CD4-positive, alpha-beta T cell treated with Interleukin-17A for 1 hour (primary cell): ENCODE measurements at places on chromosomes 7 and 10.

DNA sequence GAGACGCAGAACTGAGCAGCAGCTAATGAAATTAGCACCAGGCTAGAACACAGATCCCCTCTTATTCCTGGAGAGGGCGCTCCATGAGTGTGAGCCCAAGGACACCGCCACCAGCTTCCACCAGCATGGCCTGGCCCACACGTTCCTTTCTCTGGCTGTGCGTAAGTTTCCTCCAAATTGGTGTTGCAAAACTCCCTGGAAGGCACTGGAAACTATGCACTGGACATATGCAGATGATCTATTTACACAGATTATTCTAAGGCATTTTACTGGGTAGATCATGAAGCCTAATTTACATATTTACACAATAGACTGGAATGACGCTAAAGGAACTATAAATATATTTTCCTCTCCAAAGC is 455.6 kb upstream of the FOXK1 start:
- DNase-seq, result no peak

GRCh38 chr7:157519798-157520244 is 183.0 kb downstream of the DNAJB6 start:
- no peak for DNase-seq

DNA sequence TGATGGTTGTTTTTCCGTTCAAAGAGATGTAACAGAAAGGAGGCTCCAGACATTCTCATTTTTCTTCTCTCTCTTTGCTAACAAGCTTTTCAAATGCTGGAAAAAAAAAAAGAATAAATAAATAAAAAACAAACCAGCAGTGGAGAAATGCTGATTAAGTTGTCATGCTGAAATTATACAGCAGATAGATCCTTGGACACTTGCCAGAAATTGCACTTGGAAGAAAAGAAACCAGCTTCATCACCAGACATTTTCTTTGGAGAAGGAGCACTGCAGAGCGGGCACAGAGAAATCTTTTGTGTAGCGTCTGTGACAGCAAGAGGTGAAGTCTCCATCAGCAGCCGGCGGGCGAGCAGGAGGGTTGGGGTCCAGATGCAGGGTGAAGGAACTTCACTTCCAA is 55.8 kb downstream of the CLRN3 start:
- DNase-seq, result no peak

GRCh38 chr7:93040355-93040754 is 77.4 kb downstream of the SAMD9 start:
- DNase-seq, result no peak

- no peak for DNase-seq
Observed at GRCh38 chr7:131826960-131827359, 270.5 kb upstream of the PODXL start.

- no peak for DNase-seq
Observed at GRCh38 chr10:26031300-26031699, 97.3 kb downstream of the MYO3A start.

GRCh38 chr7:152085131-152085530 is 59.7 kb downstream of the GALNT11 start:
- DNase-seq, result no peak

GRCh38 chr10:80201608-80202141 is 3.7 kb downstream of the ANXA11 start:
- no peak for DNase-seq

GRCh38 chr10:85532773-85533172 is 833.8 kb downstream of the GRID1 start:
- DNase-seq, result no peak

- no peak for DNase-seq
Observed at GRCh38 chr10:83346266-83346910, 792.9 kb upstream of the GHITM start.

DNA sequence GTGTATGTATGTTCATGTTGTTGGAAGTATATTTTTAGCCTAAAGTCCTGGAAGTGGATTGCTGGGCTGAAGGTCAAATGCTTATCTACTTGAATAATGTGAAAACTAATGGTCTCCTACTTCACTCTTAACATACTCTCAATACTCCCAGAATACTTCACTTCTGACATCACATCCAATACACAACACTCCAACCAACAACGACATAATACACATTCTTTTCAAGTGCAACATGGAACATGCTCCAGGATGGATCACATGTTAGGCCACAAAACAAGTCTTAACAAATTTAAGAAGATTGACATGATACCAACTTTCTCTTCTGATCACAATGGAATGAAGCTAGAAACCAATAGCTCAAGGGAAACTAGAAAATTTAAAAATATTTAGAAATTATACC is 126.9 kb upstream of the ADCY1 start:
- DNase-seq, result no peak

DNA sequence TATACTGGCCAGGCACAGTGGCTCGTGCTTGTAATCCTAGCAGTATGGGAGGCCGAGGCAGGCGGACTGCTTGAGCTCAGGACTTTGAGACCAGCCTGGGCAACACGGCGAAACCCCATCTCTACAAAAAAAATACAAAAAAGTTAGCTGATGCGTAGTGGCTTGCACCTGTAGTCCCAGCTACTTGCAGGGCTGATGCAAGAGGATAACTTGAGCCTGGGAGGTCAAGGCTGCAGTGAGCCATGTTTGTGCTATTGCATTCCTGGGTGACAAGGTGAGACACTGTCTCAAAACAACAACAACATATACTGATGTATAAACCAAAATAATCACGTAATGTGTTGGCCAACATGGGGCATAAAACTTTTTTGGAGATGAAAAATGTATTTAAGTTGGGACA is 6.4 kb upstream of the NPM3 start:
- no peak for DNase-seq

DNA sequence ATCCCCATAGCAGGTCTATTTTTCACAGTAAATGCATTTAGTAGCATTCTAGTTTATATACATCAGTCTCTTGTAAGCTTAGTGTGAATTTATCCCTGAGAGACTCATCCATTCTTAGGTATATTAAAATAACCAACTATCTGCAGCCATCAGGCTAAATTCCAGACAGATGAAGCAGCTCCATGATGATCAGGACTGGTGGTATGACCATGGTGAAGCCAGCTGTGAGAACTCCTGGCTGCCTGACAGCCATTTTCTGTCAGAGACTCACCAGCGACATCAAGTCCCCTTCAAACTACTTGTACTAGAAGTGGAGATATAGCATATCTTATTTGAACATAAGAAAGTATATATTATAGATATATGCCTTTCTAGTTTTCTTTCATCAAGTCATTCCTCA is 70.3 kb upstream of the GSDME start:
- no peak for DNase-seq

DNA sequence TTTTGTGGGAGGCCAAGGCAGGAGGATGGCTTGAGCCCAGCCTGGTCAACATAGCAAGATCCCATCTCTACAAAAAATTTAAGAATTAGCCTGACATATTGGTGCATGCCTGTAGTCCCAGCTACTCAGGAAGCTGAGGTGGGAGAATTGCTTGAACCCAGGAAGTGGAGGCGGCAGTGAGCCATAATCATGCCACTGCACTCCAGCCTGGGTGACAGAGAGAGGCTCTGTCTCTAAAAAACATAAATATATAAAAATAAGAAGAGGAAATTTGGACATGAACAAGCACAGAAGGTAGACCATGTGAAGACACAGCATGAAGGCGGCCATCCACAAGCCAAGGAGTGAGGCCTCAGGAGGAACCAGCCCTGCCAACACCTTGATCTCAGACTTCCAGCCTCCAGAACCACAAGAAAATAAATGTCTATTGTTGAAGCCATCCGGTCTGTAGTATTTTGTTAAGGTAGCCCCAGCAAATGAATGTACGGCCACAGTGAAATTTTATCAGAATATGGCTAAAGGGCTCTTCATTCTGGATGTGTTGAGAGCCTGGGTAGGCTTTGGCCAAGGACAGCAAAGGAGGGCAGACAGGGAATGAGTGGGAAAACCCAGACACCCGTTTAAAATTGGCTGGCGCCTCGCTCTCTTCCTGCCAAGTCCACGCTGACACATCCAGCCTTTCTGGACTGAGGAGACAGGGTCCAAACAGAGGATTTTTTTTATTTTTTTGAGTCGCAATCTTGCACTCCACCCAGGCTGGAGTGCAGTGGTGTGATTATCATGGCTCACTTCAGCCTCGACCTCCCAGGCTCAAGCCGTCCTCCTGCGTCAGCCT is 12.9 kb upstream of the GRID2IP start:
- no peak for DNase-seq

GRCh38 chr10:94983555-94983954 is 45.1 kb downstream of the CYP2C9 start:
- DNase-seq, result no peak

- DNase-seq, result peak; percentile 62
Observed at GRCh38 chr10:11236234-11236633, 218.6 kb downstream of the CELF2 start.

DNA sequence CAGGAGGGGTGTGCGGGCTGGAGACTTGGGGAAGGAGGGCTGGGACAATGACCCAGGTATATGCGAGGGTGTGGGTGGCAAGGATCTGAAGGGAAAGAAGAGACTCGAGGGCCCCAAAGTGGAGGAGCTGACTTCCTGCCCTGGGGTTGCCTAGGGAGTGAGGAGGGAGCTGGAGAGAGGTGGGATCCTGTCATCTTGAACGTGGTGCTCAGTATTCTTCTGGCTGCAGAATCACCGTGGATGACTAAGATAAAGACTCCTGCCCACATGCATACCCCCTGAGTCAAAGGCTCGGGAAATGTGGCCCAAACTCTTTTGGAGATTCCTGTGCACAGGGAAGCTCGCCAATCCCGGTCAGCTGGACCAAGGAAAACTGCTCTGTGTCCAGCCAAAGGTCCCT is 31.2 kb downstream of the COL17A1 start:
- DNase-seq, result no peak

- DNase-seq, result no peak
Observed at GRCh38 chr10:121500701-121501332, 97.4 kb downstream of the FGFR2 start.

- DNase-seq, result no peak
Observed at GRCh38 chr7:158702944-158703343, 1.7 kb downstream of the NCAPG2 start.

DNA sequence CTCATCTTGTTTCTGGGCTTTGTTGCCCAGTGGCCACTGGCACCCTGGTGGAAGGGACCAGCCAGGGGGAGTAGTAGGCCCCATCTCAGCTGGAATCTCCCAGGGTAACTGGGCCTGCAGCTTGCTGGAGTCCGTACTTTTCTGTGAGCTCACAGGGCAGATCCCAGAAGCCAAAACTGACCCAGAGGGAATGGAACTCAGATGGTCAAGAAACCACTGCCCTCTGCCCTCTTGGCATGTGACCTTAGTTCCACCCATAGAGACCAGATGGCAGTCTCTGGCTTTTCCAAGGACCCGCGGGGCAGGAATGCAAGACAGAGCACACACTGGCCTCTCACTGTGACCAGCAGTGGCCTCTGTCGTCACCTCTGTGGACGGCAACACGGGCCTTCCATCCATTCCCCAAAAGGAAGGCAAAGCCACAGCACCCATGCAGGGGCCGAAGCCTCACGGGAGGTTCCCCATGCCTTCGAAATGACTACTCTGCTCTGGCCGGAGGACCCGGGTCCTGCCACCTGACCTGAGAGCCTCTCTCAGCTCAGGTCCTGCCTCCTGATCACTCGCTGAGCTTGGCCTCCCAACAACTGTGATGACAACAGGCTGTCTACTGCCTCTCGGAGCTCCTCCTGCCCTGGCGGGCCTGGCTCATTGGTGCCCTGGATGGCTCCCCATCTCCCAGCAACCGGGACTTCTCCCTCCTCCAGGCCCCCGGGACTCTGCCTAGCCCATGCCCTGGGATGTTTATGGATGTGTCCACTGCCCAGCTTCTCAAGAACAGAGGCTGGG is 29.9 kb downstream of the MYL10 start:
- no peak for DNase-seq

- no peak for DNase-seq
Observed at GRCh38 chr7:87411186-87411585, 64.3 kb downstream of the ABCB4 start.

DNA sequence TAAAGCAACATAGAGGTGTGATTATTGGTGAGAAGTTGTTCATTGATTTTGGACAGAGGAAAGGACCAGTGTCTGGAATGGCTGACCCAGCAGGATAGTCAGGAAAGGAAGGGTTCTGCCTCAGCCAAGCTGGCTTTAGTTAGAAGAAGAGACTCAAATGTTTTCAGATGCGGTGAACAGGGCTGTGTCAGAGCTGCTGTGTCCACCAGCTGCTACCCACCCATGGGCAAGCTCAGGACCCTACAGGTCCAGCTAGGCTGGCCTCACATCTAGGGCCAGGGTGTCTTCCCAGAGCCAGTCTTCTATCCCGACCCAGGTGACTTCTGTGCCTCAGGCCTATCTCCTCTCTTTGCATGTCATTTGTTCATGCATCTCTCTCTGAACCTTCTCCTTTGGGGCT is 37.3 kb upstream of the CXCL12 start:
- DNase-seq, result no peak

DNA sequence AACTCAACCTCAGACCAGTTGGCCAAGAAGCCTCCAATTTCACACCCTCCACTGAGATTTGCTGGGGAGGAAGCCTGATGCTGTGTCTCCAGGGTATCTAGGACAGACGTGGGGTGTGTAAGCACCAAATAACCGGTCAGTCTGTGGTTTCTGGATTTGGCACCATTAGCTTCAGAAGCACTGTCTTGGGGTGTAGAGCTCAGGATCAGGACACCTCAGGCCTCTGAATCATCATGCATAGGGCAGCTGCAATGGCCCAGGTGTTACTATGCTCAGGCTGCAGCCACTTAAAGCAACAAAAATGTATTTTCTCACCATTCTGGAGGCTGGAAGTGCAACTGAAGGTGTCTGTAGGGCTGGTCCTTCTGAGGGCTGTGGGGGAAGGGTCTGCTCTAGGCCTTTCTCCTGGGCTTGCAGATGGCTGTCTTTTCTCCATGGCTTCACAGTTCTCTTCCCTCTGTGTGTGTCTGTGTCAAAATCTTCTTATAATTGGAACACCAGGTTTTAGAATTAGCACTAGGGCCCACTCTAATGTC is 73.4 kb upstream of the SEPHS1 start:
- DNase-seq, result no peak

GRCh38 chr7:92806496-92806895 is 29.9 kb downstream of the CDK6 start:
- no peak for DNase-seq

DNA sequence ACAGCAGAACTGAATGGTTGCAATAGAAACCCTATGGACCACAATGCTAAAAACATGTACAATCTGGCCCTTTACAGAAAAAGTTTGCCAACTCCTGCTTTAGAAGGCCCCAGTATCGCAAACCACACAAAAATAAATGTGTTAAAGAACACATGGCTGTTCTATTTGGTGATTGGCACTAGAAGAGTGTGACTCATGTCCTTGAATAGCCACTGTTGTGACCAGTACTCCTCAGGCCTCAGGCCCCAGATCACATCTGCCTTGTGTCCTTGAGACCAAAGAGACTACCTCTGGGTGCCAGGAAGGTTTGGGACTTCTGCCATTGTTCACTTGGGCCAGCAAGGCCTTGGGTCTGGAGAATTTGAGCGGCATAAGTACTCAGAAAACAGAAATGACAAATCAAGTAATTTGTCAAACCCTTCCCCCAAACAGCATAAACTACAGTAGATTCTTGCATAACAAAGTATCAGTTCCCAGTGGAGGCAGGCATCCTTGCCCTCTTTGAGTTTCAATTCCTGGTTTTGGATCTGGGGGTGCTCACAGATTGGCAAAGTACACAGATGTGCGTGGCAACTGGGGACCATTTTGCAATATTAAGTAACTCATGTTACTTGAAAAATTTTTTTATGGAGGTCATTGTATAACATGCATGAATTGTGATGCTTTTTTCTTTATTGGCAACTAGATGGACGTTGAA is 50.2 kb downstream of the MTURN start:
- DNase-seq, result peak; percentile 34
